ENCODE measurements at places on chromosomes 2 and 18. TPM values are rescaled to one million over a fixed set of nuclear protein-coding genes. Genes with fewer than 3 reads are reported as not detected.

- DNase-seq = no peak
Measured at GRCh38 chr18:54209471-54210180, 14.8 kb downstream of the MBD2 start.

DNA sequence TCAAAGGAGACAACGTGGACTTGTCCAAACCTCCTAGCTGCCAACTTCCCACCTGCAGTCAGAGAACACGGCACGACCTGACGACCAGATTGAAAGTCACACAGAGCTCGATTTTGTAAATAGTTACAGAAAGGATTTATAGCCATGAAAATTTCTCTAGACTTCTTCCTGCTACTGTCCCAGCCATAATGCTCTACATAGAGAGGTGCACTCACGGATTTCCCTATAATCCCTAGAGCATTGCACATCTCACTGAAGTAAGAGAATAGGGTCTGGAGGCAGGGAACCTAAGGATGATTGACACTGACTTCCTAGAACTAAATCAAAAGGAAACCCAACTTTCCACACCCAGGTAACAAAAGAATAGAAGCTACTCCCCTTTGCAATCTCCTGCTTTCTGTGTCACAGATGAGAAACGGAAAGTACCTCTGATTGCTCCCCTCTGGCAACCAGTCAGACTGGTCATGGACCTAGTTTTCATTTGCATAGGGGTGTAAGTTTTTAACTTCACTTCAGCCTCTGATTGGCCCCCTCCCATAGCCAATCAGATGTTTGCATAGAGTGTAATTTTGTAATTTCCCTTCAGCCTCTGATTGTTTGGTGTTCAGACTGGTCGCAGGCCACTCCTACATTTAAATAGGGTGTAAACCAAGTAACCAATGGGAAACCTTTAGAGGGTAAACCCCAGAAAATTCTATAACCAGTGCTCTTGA is 58.6 kb upstream of the FBXO11 start:
- no peak for DNase-seq

DNA sequence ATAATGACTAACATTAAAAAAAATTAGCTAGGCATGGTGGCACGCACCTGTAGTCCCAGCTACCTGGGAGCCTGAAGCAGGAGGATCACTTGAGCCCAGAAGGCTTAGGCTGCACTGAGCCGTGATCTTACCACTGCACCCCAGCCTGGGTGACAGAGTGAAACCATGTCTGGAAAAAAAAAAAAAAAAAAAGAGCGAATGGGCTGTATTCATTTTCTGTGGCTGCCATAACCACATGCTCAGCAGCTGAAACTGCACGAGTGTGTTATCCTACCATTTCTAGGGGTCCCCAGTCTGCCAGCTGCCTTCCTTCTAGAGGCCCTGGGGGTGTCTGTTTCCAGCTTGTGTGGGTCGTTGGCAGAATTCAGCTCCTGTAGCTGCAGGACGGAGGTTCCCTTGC is 247.8 kb downstream of the EIPR1 start:
- DNase-seq = no peak

DNA sequence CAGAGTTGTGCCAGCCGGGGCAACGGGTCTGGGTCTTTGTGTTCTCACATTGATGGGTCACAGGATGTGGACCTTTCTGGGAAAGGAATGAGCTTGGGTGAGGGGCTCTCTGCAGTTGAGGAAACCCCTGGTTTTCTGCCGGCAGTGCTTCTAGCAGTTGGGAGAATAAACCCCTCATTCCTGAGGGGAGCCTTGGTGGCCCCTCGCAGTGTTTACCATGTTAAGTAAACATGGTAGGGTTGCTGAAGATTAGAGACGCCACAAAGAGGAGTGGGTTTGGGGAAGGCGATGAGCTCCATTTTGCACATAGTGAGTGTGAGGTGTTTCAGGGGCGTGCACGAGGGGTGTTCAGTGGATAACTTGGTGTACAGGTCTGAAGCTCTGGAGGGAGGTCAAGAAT is 27.7 kb upstream of the PUM2 start:
- DNase-seq = no peak

GRCh38 chr2:112493858-112494648 is 12.1 kb downstream of the TTL start:
- DNase-seq = no peak

- DNase-seq = no peak
Measured at GRCh38 chr2:151465771-151466170, 56.1 kb downstream of the RIF1 start.

GRCh38 chr18:48590678-48591077 is 51.8 kb downstream of the CTIF start:
- no peak for DNase-seq

GRCh38 chr18:48173557-48173956 is 235.6 kb downstream of the ZBTB7C start:
- no peak for DNase-seq

GRCh38 chr2:13114391-13114790 is 397.7 kb downstream of the TRIB2 start:
- no peak for DNase-seq

DNA sequence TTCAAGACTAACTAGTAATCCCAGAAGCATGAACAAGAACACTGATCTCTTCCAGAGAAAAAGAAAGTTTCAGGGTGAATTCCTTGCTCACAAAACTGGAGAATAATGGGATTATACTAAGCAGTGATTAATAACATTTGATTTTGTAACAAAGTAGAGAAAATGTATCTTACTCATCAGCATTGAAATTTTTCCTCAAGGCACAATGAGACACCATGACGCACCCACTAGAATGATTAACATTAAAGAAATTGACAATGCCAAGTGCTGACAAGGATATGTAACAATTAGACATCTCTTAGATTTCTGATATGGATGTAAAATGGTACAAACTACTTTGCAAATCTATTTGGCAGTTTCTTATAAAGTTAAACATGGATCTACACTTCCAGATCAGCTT is 101.1 kb upstream of the EPHA4 start:
- DNase-seq = no peak

- no peak for DNase-seq
Measured at GRCh38 chr2:158665536-158666302, 129.4 kb upstream of the DAPL1 start.

DNA sequence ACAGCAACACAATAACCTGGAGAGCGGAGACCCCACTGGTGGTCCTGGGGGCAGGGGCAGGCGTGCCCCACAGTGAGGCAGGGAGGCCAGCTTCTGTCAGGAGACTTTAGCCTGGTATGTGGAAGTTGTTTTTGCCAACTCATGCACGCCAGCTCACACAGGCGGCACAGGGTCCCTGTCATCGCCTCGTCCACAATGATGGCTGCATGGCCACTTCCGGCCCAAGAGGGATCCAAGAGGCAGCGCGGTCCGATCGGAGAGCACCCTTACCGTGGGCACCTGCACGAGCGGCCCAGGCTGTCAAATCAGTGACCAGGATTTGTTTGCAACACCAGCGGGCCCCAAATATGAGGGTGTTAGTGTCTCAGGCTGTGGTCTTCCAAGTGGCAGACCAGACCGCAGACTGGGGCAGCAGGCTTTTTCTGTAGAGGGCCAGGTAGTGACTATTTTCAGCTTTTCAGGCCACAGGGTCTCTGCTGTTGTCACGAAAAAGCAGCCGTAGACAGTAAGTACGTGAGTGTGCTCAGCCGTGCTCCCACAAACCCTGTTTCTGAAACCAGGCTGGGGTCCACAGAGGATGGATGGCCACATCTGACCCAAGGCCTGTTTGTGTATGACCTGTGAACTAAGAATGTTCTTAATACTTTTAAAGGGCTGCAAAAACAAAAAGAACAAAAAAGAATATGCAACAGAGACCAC is 21.2 kb downstream of the SNED1 start:
- no peak for DNase-seq

DNA sequence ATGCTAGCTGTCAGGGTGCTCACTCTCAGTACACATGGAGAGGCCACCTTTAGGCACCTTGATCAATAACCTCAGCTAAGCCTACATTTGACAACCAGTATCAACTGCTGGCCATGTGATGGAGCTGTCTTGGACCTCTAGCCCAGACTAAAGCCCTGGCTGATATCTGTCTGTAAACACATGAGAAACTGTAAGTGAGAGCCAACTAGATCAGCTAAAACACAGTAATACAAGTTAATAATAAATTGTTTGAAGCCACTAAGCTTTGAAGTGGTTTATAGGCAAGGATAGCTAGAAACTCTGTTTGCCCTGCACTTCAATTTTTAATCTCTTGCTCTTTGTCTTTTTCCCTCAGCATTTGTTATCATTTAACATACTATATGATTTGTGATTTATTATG is 407.1 kb downstream of the SPAG16 start:
- no peak for DNase-seq

DNA sequence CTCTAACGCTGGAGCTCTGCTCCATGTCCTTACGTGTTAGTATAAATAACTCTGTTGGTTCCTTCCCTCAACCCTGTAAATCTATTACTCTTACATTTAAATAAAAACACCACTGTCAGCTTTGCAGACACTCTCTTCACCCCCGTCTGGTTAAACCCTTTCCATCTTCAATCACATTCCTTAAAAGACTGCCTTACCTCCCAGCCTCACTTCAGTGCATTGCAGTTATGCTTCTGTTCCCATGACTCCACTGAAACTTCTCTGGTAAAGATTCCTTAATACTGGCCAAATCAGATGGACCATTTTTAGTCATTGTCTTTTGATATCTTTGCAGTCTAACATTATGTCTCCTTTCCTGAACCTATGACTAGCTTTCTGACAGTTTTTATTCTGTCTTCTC is 61.7 kb downstream of the EML4 start:
- no peak for DNase-seq

- no peak for DNase-seq
Measured at GRCh38 chr2:204127238-204127637, 190.7 kb downstream of the ICOS start.

GRCh38 chr2:66824926-66825325 is 390.0 kb downstream of the MEIS1 start:
- no peak for DNase-seq

DNA sequence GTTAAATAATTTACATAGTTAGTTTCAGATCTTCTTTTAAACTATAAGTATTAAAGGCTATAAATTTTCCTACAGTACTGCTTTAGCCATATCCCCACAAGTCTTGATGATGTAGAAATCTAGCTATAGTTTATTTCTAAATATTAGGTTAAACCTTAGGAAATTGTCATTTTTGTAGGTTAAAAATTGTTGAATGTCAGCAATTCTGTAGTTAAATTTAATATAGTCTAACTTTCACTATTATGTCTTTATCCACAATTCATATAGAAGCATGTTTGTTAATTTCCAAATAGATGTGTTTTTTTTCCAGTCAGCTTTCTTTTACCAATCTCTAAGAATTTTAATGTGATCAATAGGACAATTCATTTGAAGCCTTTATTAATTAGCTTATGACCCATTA is 199.7 kb downstream of the ETAA1 start:
- no peak for DNase-seq

DNA sequence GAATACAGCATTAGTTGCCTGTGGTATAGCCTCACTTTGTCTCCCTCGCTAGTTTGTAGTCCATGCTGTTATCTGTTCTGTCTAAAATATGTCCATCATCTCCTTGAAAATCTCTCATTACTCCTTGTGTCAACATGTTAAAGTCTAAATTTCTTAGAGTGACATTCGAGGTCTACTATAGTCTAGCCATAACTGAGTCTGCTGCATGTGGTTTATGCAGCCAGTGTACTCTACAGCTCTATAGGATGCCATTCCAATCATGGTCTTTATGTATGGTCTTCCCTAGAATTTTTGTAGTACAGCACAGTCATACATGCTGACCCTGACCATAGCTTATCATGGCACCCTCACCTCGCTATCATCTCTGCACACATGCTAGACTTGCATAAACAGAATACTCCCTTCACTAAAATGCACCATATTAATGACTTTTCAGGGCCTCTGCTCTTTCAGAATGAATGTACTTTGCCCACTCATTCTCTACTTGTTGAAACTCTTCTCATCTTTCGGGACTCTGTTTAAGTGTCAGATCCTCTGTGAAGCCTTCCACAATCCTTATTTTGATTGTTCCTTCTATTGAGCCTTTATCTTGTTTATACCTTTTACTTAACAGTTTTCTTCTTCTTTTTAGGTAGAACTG is 12.8 kb downstream of the TANK start:
- no peak for DNase-seq

DNA sequence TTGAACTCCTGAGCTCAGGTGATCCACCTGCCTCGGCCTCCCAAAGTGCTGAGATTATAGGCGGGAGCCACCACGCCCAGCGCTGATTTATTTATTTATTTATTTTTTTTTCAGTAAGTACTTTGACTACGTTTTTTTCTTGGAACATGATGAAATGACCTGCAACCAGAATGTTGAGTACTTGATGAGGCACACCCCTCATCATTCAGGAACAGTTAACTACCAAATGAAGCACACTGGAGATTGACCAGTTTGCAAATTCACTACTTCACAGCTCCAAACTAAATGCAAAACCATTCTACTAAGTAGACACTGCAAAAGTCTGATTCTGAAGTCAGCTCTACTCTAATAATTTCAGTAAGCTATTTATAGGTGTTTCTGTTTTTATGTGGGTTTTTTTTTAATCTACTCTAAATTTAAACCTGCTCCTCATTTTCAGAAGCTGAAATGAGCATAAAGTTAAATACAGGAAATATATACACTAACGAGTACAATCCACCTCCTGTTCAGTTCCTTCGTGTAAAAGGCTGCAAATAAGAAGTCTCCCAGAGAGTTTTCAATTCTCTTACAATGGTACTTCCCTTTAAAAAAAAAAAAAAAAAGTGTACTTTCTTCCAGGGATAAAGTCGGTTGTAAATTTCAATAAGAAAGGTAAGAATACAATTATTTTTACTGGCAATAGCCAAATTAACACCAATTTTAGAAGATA is 1.4 kb downstream of the GFPT1 start:
- DNase-seq = no peak

DNA sequence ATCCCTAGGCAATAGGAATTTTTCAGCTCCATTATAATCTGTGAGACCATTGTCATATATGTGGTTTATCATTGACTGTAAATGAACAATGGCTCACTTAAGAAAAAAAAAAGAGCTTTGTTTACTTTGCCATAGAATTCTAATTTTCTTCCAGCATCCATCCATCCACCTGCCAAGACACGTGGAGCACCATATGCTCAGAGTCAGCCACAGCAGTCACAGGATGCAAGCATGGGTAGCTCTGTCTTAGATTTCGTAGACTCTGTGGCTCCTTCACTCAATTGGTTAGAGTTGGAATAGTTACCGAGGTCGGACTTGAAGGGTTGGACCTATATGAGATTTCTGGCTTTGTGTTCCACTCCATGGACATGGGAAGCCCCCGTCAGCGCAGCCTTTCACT is 75.6 kb downstream of the COA5 start:
- no peak for DNase-seq

GRCh38 chr2:36222485-36222884 is 133.1 kb upstream of the CRIM1 start:
- no peak for DNase-seq

- no peak for DNase-seq
Measured at GRCh38 chr2:10773821-10774341, 38.7 kb downstream of the PDIA6 start.

Gene FKBP7
- total RNA-seq = 9.0 TPM

Gene CYS1
- total RNA-seq = 0.82 TPM

Gene ASTL
- total RNA-seq = not detected

Gene VIL1
- total RNA-seq = not detected

Gene UGT1A1
- total RNA-seq = not detected

Gene ANKRD12
- total RNA-seq = 135 TPM

Gene IL1F10
- total RNA-seq = not detected

Gene KCNIP3
- total RNA-seq = 4.9 TPM

Gene TXNDC2
- not detected for total RNA-seq

Gene MFSD6
- total RNA-seq = 35.5 TPM

Gene BOLL
- total RNA-seq = not detected

Data from frontal cortex (tissue), 4 donors.